GM12878 (cell line): ENCODE measurements at places on chromosomes 4 and X.
A peak's percentile ranks its signal among the peaks of the same experiment; 100 is the strongest.

- H3K4me3 ChIP-seq, result no peak overlapping the region
- 0 out of 2 replicates have a peak, but pooled peaks cover 3% of the 10 kb centered on the region for H3K4me1 ChIP-seq
- no peaks in the 10 kb centered on the region for H3K27me3 ChIP-seq
- no peaks in the 10 kb centered on the region for H3K36me3 ChIP-seq
These were observed 552.4 kb upstream of the MAGEB2 start for GRCh38 chrX:29662759-29663503.

- H3K27ac ChIP-seq, result peak overlapping the region; percentile 51
- H3K36me3 ChIP-seq, result no peaks in the 10 kb centered on the region; the same call in 1 of the 2 replicates
- peaks cover 2% of the 10 kb centered on the region for H3K4me1 ChIP-seq
- DNase-seq, result no peak
These were observed 158.5 kb downstream of the SH3KBP1 start for GRCh38 chrX:19728915-19729314.

- peaks cover 8% of the 10 kb centered on the region for H3K4me1 ChIP-seq
- H3K27me3 ChIP-seq, result no peaks in the 10 kb centered on the region
- no peak overlapping the region for H3K4me3 ChIP-seq
- DNase-seq, result peak; percentile 17
- no peak overlapping the region for H3K27ac ChIP-seq
These were observed 301.1 kb downstream of the ANK2 start for GRCh38 chr4:113350576-113350975.

GRCh38 chr4:141455651-141456050, 180.7 kb upstream of the IL15 start:
- no peaks in the 10 kb centered on the region for H3K4me1 ChIP-seq
- H3K27ac ChIP-seq, result no peak overlapping the region
- H3K36me3 ChIP-seq, result no peaks in the 10 kb centered on the region
- no peaks in the 10 kb centered on the region for H3K27me3 ChIP-seq
- no peak overlapping the region for H3K4me3 ChIP-seq

GRCh38 chr4:157220371-157220881, at the start of gene GRIA2:
Gene GRIA2, plus strand, starts transcription at chr4:157220728. Its CDS starts 315 bp downstream, at chr4:157221043.
- H3K4me1 ChIP-seq, result no peaks in the 10 kb centered on the region
- H3K27me3 ChIP-seq, result peaks cover 5% of the 10 kb centered on the region
- no peak within 1 kb of the TSS for H3K4me3 ChIP-seq
- no peak for DNase-seq

GRCh38 chr4:148225639-148226038, 216.6 kb downstream of the NR3C2 start:
- H3K36me3 ChIP-seq, result no peaks in the 10 kb centered on the region
- no peak for DNase-seq
- H3K27ac ChIP-seq, result no peak overlapping the region

- H3K4me1 ChIP-seq, result no peaks in the 10 kb centered on the region
- H3K4me3 ChIP-seq, result no peak overlapping the region
- H3K36me3 ChIP-seq, result no peaks in the 10 kb centered on the region
- no peak overlapping the region for H3K27ac ChIP-seq
These were observed 60.2 kb upstream of the HPGD start for GRCh38 chr4:174582463-174582862.

- H3K4me3 ChIP-seq, result no peak overlapping the region
- no peaks in the 10 kb centered on the region for H3K27me3 ChIP-seq
- H3K4me1 ChIP-seq, result no peaks in the 10 kb centered on the region
These were observed 594.5 kb downstream of the ARAP2 start for GRCh38 chr4:35649778-35650177.

DNA sequence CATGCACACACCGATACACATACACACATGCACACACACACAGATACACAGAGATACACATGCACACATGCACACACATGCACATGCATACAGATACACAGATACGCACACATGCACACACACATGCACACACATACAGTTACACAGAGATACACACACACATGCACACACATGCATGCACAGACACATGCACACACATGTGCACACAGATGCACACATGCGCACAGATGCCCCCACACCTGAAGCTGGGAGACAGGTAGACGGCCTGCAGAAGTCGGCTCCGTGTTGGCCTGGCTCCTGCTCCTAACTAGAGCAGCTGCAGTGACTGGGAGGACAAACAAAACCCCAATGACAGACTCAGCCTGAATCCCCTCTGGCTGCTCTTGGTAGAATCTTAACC, 46.8 kb downstream of the PSAPL1 start:
- no peak overlapping the region for H3K27ac ChIP-seq
- H3K36me3 ChIP-seq, result no peaks in the 10 kb centered on the region
- H3K27me3 ChIP-seq, result no peaks in the 10 kb centered on the region; the same call in 1 of the 2 replicates
- H3K4me1 ChIP-seq, result no peaks in the 10 kb centered on the region
- H3K4me3 ChIP-seq, result no peak overlapping the region
